Uterine smooth muscle cell (primary cell): ENCODE measurements at places on chromosomes 12 and 14. TPM values are rescaled to one million over a fixed set of nuclear protein-coding genes. Genes with fewer than 3 reads are reported as not detected.

PFKM gene
- 101 and 108 TPM in 2 replicates for total RNA-seq

LMO3 gene
- 11.2 and 16.4 TPM in 2 replicates for total RNA-seq

KLRD1 gene
- 0.25 TPM in 1 of 2 replicates, not detected in the other for total RNA-seq

KIF26A gene
- total RNA-seq, result 1.3 and 1.5 TPM in 2 replicates

IL22 gene
- total RNA-seq, result not detected in 2 replicates

OAS2 gene
- total RNA-seq, result 0.77 and 1.1 TPM in 2 replicates

ALG10 gene
- 6.2 and 13.6 TPM in 2 replicates for total RNA-seq

KCNJ8 gene
- total RNA-seq, result 9.6 and 15.5 TPM in 2 replicates

FOXM1 gene
- total RNA-seq, result 5.7 and 14.3 TPM in 2 replicates

PIWIL1 gene
- not detected in 2 replicates for total RNA-seq

RIN3 gene
- total RNA-seq, result 5.1 and 5.6 TPM in 2 replicates

GPX2 gene
- total RNA-seq, result not detected in 2 replicates

B4GALNT1 gene
- 3.4 and 4.0 TPM in 2 replicates for total RNA-seq

DENR gene
- total RNA-seq, result 37.9 and 47.0 TPM in 2 replicates

STXBP6 gene
- total RNA-seq, result 7.1 and 10.2 TPM in 2 replicates
